ENCODE measurements at places on chromosomes 2 and 18. TPM values are rescaled to one million over a fixed set of nuclear protein-coding genes. Genes with fewer than 3 reads are reported as not detected.
A peak's percentile ranks its signal among the peaks of the same experiment; 100 is the strongest.

- no peak overlapping the region for H3K27ac ChIP-seq
- peaks cover 16% of the 10 kb centered on the region for H3K4me1 ChIP-seq
- H3K27me3 ChIP-seq: peaks cover 4% of the 10 kb centered on the region
- H3K36me3 ChIP-seq: no peaks in the 10 kb centered on the region
- H3K4me3 ChIP-seq: no peak overlapping the region
- peak; percentile 53 for DNase-seq
These were observed 43.1 kb downstream of the INPP4A start for GRCh38 chr2:98487806-98488189.

DNA sequence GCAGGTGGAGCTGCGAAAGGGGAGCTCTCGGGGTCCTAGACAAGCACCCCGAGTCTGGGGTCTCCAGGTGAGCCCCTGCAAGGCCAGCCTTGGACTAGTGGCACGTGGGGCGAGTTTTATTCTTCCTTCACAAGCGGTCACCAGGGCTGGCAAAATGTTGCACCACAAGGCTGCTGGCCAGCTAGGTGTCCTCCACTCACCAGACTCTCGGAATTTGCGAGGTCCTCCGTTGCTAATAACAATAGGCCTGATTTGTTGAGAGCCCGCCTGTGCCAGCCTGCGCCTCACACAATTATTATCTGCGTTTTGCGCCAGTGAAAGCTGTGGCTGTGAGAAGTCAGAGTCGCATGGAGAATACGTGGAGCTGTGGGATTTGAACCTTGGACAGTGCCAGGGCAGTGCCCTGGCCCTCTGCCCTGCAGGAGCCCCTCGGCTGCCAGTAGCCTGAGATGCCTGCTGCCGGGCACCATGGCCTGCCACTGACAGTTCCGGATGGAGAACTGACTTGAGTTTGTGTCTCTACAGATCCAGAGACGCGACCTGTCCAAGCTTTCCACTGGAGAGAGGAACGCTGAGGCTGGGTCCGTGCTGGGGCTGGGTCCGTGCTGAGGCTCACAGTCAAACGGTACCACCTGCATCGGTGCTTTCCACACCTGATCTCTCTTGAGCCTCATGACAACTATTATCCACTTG, 77.6 kb upstream of the ODC1 start:
- no peak overlapping the region for H3K4me3 ChIP-seq
- no peak overlapping the region for H3K27ac ChIP-seq
- H3K36me3 ChIP-seq: no peaks in the 10 kb centered on the region
- no peak for DNase-seq
- peaks cover 4% of the 10 kb centered on the region for H3K27me3 ChIP-seq

GRCh38 chr2:33620-34019, 12.7 kb downstream of the FAM110C start:
- no peak for DNase-seq
- no peak overlapping the region for H3K27ac ChIP-seq
- H3K36me3 ChIP-seq: no peaks in the 10 kb centered on the region
- H3K27me3 ChIP-seq: no peaks in the 10 kb centered on the region

GRCh38 chr2:192148620-192149321, 46.0 kb downstream of the TMEFF2 start:
- no peak for DNase-seq
- H3K27ac ChIP-seq: peak overlapping the region; percentile 67
- peaks cover 31% of the 10 kb centered on the region for H3K4me1 ChIP-seq
- H3K4me3 ChIP-seq: no peak overlapping the region
- no peaks in the 10 kb centered on the region for H3K36me3 ChIP-seq
- H3K27me3 ChIP-seq: no peaks in the 10 kb centered on the region

DNA sequence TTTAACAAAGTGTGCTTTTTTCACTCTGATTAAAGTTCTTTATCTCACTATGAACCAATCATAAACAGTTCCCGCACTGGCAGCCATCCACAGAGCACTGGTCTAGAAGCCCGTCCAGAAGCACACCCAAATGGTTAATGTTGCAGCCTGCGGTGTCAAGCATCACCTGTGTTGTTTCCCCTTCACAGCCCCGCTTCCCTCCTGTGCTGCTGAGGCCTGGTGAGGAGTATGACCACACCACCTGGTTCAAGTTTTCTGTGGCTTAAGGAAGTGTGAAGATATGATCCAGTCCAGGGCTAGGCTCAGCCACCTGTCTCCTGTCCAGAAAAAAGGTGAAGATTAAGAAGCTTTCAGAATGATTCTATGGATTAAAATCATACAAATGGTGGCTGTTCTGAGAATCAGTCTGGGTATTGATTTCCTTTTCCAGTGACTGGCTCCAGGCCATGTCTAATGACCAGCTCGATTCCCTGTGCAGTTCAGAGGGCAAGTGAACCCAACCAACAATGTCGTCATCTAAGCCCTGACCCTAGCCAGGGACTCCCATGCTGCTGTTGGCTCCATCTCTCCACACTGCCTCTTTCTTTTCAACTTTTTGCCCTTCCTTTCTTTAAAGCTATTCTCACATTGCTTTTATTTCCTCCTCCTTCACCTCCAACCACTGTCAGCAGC, 17.7 kb downstream of the SRSF7 start:
- no peak overlapping the region for H3K4me3 ChIP-seq
- peaks cover 13% of the 10 kb centered on the region for H3K4me1 ChIP-seq
- H3K36me3 ChIP-seq: no peaks in the 10 kb centered on the region
- no peak for DNase-seq
- H3K27me3 ChIP-seq: peaks cover 3% of the 10 kb centered on the region

DNA sequence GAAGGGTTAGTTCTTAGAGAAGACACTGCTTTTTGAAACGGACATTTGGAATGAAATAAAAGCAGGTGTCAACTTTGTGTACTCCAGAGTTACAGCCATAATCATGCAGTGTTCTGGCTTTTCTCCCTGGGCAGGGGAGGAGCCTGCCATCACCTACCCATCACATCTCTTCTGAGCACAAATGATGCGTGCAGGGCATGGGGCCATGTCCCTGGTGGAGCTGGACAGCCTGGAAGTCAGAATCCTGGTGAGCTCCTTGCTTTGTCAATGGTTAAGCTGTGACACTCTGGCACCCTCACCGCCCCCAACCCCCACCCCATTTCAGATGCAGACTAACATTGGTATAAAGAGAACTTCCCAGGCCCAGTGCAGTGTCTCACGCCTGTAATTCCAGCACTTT, 53.1 kb downstream of the PDCL3 start:
- H3K36me3 ChIP-seq: peaks cover 5% of the 10 kb centered on the region
- H3K27ac ChIP-seq: no peak overlapping the region
- H3K27me3 ChIP-seq: peaks cover 8% of the 10 kb centered on the region
- no peak for DNase-seq
- no peak overlapping the region for H3K4me3 ChIP-seq

DNA sequence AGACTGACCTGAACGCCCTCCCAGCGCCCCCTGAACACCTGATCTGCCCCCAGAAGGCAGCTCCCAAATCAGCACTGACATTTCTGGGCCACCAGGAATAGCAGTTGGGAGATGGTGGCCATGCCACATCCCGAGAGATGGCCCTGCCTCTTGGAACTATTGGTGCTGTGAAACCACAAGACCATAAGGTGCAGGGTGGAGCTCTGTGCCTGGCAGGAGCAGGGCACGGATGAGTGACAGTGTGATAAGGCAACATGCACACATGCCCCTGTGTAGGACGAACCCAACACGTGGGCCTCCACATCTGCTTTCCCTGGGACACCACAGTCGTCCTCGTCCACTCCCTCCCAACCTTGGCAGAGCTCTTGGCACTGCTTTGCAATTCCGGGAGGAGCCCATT, 26.9 kb downstream of the ANO7 start:
- peaks cover 3% of the 10 kb centered on the region for H3K27me3 ChIP-seq
- H3K4me3 ChIP-seq: no peak overlapping the region

- H3K27ac ChIP-seq: no peak overlapping the region
- H3K4me3 ChIP-seq: no peak overlapping the region
- no peaks in the 10 kb centered on the region for H3K36me3 ChIP-seq
- no peaks in the 10 kb centered on the region for H3K27me3 ChIP-seq
These were observed 891.6 kb upstream of the CRIM1 start for GRCh38 chr2:35463805-35464596.

CAPN14 gene
- total RNA-seq: 0.25 TPM

IMMT gene
- 124 TPM for total RNA-seq

CCDC102B gene
- total RNA-seq: 8.1 TPM

TNFRSF11A gene
- total RNA-seq: 1.2 TPM

GRHL1 gene
- total RNA-seq: 4.3 TPM

ANKRD53 gene
- 11.7 TPM for total RNA-seq

IL36RN gene
- total RNA-seq: not detected

TMEM200C gene
- 13.8 TPM for total RNA-seq

Measured in glutamatergic neuron (in vitro differentiated cells).